M059J (cell line): ENCODE measurements at places on chromosomes 1 and 21. TPM values are rescaled to one million over a fixed set of nuclear protein-coding genes. Genes with fewer than 3 reads are reported as not detected.
A peak's percentile ranks its signal among the peaks of the same experiment; 100 is the strongest.

DNA sequence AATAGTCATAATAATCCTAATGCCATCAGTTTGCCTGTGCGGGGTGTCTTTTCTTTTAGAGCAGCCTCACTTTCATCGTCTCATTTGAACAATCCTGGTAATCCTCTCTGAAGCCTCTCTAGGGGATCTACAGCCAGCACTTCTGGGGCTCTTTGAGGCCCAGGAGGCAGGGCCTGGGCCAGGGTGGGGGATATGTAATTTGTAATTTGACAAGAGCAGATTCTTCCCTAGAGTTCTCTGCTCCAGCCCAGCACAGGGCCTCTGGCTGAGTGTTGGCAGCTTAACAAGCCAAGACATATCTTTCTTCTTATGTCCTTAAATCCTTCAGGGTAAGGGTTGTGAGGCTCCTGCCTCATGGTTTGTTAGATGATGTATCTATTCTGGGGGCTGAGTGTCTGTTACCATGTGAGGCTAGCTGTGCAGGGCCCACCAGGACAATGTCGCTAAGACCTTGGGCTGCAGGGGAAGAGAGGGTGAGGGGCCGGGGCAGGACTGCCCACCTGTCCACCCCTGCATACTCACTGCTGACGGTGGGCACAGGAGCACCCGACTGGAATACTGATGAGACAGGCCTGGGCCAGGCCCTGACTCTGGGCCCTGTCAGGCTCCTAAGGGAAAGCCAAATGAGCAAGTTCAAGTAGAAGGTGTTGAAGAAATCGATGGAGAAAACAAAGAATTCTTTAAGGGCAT, 45.3 kb upstream of the PARP1 start:
- no peak for DNase-seq

GRCh38 chr1:110916669-110917306, 43.8 kb downstream of the CD53 start:
- DNase-seq, result peak; percentile 79

- no peak for DNase-seq
Measured at GRCh38 chr1:1183833-1184775, 10.4 kb downstream of the TTLL10 start.

GRCh38 chr1:1778663-1779319, 521 bp upstream of the NADK start:
- DNase-seq, result peak; percentile 75

DNA sequence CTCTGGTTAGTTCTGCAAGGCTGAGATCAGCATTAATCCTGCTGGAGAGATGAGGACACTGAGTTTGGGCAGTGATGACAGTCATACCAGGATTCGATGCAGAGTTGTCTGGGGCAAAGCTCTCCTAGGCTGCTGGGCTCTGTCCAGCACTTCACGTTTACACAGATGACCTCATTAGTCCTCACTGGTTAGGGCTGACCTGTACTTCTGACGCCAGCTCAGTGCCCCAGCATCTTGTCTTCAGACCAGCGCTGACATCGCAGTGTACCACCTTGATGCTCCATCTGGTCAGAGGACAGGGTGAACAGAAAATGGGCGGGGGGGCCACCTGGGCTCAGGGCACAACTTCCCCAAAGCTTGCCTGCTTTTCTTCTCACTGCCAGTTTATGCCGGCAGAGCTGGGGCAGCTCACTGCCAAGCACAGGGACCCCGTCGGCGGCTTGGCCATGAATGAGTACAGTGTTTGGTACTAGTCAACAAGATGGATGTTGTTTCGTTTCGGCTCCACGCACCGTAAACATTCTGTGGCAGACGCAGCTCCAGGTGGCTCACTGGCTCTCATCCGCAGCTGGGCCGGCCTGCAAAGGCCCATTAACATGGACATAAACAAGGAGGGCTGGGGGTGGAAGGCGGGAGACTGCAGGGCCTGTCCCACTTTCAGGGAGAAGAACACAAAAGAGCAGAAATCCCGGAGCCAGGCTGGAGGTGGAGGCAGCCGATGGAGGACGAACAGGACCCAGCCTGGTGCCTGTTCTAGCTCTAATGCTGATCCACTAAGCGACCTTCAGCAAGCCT, 118.7 kb downstream of the GLIS1 start:
- DNase-seq, result peak; percentile 34

- no peak for DNase-seq
Measured at GRCh38 chr1:9505143-9505542, 34.1 kb upstream of the SLC25A33 start.

DNA sequence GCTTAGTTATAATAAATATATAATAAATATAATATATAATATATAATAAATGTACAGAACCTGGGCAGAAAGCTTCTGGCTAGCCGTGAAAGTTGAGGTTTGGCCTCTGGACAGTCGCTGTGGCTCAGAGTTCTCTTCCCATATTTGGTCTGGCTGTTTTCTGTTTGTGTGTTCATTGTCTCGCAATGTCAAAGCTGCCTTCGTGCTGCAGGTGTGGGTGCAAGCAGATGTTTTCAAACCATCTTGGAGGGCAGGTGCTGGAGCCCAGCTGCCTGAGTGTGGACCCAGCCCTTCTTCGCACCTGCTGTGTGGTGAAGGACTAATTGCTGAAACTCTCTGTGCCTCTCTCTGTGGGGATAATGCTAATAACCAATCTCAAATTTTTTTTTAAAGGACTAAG, 3.6 kb upstream of the CSTB start:
- DNase-seq, result no peak

GRCh38 chr1:112937070-112937469, 18.9 kb downstream of the SLC16A1 start:
- DNase-seq, result peak; percentile 72

GRCh38 chr1:53618500-53619366, 120.2 kb downstream of the GLIS1 start:
- no peak for DNase-seq

GRCh38 chr21:27519361-27519760, 552.5 kb upstream of the ADAMTS5 start:
- peak; percentile 71 for DNase-seq

DNA sequence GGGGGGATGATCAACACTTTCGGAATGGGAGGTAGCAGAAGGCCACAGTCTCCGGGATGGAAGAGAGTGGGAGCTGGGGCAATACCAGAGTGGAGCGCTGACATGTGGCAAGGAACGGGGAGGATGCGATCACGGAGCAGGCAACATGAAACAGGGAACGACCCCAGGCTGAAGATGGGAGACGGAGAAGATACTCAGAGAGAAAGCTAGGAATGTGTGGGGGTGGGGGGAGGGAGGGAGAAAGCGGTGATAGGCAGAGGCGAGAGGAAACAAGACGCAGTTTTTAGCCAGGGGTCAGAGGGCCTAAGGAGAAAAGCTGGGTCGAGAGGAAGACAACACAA, 577 bp downstream of the RAB3GAP2 start:
- peak; percentile 38 for DNase-seq

DNA sequence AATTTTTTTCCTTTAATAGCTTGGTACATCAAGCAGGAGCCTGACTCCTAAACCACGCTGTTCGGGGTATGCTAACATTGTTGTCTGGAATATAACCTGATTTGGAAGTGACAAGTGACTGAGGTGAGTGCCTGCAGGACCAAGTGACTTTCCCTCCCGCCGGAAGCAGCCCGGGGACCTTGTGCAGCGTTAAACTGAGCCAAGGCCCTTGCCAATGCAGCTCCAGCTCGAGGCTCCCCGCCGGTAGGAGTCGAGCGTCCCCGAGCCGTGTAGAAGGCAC, 716 bp upstream of the MTARC1 start:
- no peak for DNase-seq

- DNase-seq, result no peak
Measured at GRCh38 chr1:18008081-18008480, 99.5 kb upstream of the IGSF21 start.

GRCh38 chr1:156711011-156711817, 5.8 kb upstream of the CRABP2 start:
- peak; percentile 42 for DNase-seq

GRCh38 chr1:228979325-228979699, 244.0 kb downstream of the RHOU start:
- no peak for DNase-seq

- no peak for DNase-seq
Measured at GRCh38 chr21:43282358-43283120, 113.7 kb downstream of the CRYAA start.

GRCh38 chr1:40300651-40301050, 16.4 kb downstream of the COL9A2 start:
- no peak for DNase-seq

DNA sequence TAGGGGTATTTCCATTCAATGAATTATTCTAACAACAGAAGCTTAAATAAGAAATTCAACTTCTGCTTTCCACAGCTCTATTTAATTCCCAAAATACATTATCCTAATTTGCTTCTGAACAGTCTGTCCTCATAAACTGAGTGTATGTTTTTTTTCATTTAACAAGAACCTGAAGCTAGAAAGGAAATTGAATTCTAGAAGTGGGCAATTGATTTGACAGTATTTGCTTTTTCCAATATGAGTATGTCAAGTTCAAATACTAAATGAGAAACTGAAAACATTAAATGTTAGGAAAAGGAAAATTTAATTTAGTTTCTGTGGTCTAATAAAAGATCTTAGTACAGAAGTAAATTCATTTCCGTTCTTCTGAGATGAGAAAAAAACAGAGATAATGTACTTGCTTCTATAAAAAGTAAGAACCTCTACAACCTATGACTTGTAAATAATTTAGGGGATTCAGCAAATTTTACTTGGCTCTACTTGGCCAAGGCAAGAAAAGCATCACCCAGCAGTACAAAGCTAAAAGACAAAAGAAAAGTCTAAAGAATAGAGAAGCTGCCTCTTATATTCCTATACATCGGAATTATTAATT, 31.1 kb downstream of the RAB3GAP2 start:
- no peak for DNase-seq

DNA sequence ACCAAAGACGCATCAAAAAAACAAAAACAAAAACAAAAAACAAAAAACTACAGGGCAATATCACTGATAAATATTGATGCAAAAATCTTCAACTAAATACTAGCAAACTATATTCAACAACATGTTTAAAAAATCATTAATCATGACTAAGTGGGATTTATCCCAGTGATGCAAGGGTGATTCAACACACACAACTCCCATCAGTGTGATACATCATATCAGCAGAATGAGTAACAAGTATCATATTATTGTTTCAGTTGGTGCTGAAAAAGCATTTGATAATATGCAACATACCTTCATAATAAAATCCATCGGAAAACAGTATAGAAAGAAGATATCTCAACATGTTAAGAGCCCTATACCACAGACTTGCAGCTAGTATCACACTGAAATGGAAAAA, 953.0 kb downstream of the AMY1C start:
- no peak for DNase-seq

DNA sequence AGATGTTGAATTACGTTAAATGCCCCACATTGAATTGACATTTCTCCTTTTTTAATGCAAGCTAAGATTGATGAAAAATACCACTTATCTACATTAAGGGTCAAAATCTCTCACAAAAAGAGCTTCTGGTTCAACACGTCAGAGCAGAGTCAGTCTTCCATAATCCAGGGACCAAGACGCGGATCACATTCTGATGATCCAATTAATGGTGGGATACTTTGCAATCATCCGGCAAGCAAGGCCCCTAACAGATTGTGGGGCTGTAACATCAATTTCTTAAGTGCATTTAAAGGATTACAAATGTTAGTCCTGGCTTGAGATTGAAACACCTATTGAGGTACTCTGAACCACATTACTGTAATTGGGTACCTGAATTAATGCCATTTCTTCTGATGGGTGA, 120.2 kb upstream of the ESRRG start:
- no peak for DNase-seq

DNA sequence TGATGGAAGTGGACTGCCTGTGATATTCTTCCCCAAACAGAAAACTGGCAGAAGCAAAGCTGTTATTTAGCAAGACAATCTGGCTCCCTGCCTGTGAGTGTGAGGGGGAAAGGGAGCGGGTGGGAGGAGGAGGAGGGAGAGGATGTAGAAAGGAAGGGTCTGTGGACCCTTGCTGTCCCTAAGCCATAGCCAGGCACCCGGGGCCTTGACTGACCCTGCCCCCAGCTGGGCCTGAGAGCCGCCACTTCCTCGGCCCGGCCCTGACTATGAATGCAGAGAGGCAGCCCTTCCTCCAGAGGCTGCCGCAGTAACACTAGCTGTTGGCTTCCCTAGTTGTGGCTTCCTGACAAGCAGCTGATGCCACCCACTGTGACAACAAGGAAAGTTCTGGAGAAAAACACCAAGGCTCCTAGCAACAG, 13.9 kb downstream of the PLA2G2F start:
- DNase-seq, result peak; percentile 26

DNA sequence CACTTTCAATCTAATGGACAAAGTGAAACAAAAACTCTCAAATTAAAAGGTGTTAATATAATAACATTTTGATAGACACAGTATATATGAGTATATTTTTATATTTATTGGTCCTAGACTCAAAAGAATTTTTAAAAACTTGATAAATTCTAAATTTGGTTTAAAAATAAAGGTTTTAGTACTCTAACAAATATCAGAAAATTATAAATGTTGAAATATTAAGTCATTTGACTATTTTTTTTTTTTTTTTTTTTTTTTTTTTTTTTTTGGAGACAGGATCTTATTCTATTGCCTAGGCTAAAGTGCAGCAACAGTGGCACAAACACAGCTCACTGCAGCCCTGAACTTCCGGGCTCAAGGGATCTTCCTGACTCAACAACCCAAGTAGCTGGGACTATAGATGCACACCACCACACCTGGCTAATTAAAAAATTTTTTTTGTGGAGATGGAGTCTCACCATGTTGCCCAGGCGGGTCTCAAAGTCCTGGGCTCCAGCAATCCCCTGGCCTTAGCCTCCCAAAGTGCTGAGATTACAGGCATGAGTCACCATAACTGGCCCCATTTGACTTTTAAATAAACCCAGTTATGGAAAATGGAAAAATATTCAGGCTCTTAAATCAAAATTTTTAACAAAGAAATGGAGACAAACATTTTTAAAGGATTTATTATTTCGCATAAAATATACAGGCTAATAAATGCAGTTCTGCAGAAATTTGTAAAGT, 60.8 kb upstream of the RBM34 start:
- DNase-seq, result no peak

GRCh38 chr1:152170287-152170905, 11.4 kb upstream of the RPTN start:
- no peak for DNase-seq

- DNase-seq, result no peak
Measured at GRCh38 chr1:151255381-151255780, 847 bp downstream of the PSMD4 start.

TLR5 gene
- 0.10 and 0.49 TPM in 2 replicates for total RNA-seq

LENEP gene
- not detected in 2 replicates for total RNA-seq

NID1 gene
- 33.1 and 60.4 TPM in 2 replicates for total RNA-seq

CDA gene
- total RNA-seq, result 1.1 and 2.1 TPM in 2 replicates

LRRC3 gene
- total RNA-seq, result not detected in 2 replicates

DISP3 gene
- 0.02 TPM in 1 of 2 replicates, not detected in the other for total RNA-seq

SPAG17 gene
- not detected in 2 replicates for total RNA-seq

IGSF3 gene
- total RNA-seq, result 12.0 and 24.9 TPM in 2 replicates

AGO4 gene
- 3.4 and 7.1 TPM in 2 replicates for total RNA-seq

TMCO2 gene
- not detected in 2 replicates for total RNA-seq

CFHR3 gene
- not detected in 2 replicates for total RNA-seq

RPRD2 gene
- total RNA-seq, result 11.9 and 20.3 TPM in 2 replicates

NBPF8 gene
- total RNA-seq, result 8.8 and 14.4 TPM in 2 replicates

LHX4 gene
- 0.02 TPM in 1 of 2 replicates, not detected in the other for total RNA-seq
